ENCODE measurements at places on chromosomes 7 and 10.

- no peak for DNase-seq
Measured at GRCh38 chr7:124085179-124085578, 52.3 kb upstream of the TMEM229A start.

DNA sequence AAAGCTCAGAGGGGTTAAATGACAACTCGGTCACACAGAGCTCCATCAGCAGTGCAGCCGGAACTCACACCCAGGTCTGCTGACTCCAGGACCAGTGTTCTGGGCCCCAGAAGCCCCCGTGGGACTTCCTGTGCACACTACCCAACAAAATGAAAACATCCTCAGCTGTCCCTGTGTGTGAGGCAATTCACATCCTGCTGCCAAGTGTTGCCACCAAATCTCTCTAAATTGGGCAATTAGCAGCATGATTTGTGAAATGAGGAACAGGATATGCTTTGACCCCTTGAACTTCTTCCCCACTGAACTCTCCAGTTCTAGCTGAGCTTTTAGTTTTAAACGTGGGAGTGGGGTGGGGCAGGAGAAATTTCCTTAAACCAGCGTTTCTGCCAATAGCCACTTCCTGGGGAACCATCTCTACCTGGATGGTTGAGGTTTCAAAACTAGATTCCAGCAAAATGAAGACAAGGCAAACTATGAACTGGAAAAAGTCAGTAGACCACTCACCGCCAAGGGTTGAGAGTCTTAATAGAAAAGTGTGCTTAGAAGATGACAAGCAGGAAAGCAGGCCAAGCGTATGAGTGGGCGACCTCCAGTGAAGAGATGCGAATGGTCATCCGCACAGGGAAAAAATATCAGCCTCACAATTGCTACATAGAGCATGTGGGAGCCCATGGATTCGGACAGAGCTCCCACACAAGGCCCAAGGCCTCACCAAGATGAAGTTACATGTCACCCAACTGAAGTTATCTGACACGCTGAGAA is 51.9 kb upstream of the CHST15 start:
- no peak for DNase-seq

DNA sequence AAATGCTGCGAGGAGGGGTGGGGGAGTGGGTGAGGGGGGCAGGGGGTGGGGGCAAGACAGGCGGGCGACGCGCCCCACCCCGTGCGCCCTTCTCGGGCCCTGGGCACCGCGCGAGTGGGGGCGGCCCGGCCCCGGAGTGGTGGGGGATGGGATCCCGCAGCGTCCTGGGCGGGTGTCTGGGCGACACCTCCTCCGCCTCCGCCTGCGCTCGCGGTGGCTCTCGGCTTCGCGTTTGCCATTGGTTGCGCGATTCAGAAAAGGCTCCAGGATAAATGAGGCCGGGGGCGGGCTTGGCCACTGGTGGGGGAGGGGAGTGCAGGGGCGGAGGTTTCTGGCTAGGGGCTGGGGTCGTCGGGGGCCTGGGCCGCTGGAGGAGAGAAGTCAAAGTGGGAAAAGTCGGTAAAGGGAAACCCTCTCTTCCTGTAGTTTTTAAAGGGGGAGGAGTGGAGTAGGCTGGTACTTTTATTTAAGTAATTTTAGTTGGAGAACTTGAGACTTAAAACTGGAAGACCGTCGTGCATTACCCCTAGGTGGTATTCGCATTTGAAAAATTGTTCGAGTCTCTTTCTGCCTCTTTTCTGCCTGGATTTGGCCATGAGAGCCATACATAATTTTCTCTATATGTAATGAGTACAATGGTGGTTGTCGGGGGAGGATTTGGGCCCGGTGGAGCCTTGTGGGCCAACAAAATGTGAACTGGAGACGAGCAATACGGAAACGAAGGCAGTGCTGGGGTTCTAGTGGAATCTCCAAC is 992 bp upstream of the IGF2BP3 start:
- peak; percentile 28 for DNase-seq

DNA sequence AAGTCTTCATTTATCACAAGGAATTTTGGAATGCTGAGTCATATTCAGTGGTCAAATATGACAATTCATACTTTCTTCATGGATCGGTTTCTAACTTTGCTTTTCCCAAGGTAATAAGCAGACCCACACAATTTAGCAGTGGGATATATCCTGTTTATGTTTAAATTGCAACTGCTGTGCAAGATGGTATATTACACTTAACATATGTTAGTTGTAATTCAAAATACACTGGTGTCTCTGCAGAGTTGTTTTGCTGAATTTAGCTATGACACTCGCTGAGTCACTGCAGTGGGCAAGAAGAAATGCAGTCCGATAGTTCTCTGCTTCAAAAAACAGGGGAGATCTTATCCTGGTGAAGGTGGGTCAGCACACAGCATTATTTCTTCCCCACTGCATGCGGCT is 194.8 kb upstream of the PTN start:
- DNase-seq = no peak

DNA sequence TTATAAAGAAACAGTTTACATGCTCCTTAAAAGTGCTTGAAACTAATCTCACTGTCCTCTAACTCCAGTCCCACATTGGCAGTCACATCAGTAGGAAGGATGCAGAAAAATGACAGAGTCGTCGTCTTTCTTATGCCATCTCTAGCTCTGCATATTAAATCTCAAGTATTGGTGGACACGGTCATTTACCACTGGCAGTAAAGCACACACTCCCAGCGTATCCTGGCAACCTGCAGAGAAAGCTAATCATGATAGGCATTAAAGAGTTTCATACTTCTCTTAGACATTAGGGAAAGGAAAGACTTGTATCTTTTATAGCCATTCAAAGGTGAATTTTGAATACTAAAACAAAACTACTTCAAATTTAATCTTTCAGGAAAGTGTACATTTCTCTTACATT is 202.0 kb upstream of the COBL start:
- DNase-seq = no peak

GRCh38 chr10:61464461-61465170 is 11.4 kb upstream of the TMEM26 start:
- no peak for DNase-seq

DNA sequence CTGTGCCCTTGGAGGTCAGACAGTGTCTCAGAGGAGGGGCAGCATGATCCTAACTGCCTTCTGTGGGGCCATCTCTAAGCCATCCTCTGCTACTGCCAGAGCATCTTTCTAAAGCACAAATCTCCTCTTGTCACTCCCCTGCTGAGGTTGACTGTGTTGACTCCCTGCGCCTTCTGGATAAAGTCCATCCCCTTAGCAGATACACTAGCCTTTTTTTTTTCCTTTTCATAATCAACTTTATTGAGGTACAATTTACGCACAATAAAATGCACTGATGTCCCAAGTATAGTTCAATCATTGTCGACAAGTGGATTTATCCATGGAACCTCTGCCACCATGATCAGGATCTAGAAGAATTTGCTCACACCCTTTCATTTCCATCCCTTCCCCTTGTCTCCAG is 150.1 kb downstream of the SPAG6 start:
- no peak for DNase-seq

- no peak for DNase-seq
Measured at GRCh38 chr10:28678687-28679457, 1.6 kb downstream of the BAMBI start.

DNA sequence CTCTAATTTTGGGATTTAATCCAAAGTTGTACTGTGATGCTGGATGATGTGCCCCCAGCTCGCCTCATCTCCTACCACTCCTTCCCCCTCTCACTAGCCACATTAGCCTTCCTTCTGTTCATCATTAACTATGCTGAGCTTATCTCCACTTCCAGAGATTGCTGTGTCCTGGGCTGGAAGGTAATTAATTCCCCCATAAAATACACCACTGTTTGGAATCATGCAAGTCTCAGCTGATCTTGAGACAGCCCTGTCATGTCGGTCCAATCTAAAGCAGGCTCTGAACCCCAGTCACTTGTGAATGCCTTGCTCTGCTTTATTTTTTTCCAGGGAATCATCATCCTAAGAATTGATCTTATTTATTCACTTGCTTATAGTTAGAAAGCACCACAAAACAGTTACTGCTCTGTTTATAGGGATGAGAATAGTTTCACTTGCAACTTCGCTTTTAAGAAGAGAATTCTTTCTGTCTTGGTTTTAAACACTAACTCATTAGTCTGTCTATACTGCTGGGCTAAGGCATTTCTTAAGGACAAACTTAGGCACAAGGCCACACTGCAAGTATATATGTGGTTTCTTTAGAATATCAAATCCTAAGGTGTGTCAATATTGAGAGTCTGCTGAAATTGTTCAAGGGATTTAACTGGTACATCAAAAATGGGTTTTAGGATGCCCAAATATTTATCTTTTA is 341.1 kb upstream of the SEMA3A start:
- no peak for DNase-seq

DNA sequence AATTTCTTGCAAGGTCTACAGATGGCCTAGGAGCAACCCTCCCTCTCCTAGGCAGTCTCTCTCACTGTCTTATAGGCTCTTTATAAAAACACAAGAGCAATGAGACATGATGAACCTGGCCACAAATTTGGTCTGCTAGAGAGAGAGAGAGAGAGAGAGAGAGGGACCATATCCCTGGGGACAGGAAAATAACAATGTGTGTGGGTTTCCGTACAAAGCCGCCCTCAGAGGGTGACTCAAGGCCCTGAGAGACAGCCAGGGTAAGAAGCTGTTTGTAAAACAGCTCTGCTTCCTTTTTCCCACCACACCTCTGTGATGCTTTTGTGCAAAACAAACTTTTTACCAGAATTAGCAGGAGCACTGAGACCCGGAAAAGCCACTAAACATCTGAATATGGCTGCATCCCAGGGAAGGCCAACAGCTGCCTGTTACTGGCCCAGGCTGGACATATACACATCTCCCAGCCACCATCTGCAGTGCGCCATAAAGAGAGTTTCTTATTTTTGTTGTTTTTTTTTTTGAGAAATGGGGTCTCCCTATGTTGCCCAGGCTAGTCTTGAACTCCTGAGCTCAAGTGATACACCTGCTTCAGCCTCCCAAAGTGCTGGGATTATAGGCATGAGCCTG is 18.4 kb downstream of the GIMAP5 start:
- no peak for DNase-seq

- no peak for DNase-seq
Measured at GRCh38 chr10:11646450-11646849, 35.0 kb upstream of the USP6NL start.

DNA sequence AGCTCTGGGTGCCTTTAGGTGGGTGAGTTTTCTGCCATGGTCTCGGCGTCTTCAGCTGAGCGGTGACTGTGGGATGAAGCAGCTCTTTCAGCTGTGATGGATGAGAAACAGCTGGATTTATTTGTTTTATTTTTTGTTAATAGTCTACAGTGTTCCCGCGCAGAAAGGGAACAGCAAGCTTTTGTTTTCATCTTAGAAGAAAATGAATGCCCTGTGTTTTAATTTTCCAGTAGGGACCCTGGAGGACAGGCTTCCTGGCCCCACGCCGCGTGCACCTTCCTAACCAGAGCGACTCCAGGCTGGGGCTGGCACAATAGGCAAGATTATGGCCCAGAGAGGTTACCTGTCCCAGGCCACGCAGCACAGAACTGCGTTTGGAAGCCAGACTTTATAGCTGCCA is 57.6 kb downstream of the GTF2IRD1 start:
- no peak for DNase-seq

- DNase-seq = no peak
Measured at GRCh38 chr7:23473844-23474093, 3.5 kb upstream of the IGF2BP3 start.

DNA sequence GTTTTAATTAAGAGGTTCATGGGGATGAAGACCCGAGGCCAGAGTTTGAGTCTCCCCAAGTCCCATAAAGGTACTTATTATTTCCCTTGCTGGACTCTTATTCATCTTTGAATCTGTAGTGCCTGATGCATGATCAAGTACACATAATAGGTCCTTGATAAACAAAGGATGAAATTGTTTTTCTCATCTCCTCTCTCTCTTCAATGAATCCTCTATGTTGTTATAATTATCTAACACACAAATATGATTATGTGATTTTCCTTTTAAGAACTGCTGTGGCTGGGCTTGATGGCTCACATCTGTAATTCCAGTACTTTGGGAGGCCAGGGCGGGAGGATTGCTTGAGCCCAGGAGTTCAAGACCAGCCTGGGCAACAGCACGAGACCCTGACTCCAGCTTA is 117.7 kb downstream of the BAMBI start:
- DNase-seq = no peak

DNA sequence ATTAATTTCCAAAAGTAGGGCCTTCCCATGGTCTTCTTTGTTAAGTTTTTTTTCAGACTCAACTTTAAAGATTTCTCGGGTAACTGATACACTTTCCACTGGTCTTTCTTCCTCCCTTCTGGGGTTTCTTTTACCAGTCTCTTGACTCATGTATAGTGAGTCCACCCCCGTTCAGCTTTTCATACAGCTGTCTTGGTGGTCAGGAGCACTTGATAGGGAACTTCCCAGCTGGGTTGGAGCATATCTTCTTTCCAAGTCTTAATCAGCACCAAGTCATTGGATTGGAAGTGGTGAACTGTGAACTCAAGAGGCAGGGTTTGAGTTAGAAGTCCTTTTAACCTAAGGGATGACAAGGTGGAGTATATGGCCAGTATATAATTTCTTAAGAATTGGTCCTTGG is 29.2 kb upstream of the ELOVL3 start:
- no peak for DNase-seq

- no peak for DNase-seq
Measured at GRCh38 chr10:102752934-102753664, 9.4 kb downstream of the WBP1L start.

- DNase-seq = no peak
Measured at GRCh38 chr10:34670081-34670480, 145.0 kb downstream of the PARD3 start.

DNA sequence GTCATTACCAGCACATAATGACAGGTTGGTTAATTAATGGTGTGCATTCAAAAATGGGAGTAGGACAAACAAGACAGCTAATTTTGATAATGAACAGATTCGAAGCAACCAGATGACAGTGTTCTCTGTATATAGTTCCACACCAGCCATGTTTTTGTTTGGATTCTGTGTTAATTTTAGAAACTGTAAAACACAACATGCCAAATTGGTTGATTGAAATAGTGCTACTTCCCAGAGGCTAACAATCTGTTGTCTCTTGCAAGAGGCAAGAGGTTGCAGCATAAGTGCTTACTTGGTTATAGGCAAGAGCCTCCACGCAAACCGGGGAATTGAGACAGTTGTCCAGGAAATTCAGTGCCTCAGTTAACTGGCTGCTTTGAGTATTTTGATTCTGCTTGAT is 170.2 kb upstream of the HABP2 start:
- DNase-seq = no peak

DNA sequence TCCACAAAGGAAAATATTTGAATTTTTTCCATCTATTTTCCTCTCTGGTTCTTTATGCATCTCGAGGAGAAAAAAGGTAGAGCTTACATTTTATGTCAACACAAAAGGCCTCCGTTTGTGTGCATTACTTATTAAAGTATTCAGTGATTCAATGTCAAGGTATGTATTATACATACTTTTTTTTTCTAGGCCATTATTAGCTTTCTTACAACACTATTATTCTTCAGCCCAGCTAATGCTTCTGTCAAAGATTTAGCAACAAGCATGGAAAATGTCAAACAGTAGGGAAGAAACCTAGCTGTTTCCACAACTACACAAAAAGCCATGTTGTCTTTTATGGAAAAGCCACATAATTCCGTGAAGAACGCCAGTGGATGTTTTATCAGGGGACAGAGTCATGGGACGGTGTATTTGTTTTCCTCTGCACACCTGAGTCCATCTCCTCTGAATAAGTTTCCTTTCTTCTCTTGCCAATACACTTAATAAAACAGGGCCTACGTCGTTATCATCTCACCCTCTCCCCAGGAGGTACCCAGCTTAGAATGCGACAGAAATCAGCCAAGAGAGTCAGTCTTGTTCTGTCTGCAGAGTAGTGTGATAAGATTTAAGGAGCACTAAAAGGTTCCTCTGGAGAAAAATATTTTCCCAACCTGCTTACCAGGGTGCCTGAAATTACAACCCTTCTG is 209.7 kb upstream of the AUTS2 start:
- DNase-seq = no peak

Measured in activated gamma-delta T cell (primary cell).